ENCODE measurements at places on chromosomes 4 and X.

DNA sequence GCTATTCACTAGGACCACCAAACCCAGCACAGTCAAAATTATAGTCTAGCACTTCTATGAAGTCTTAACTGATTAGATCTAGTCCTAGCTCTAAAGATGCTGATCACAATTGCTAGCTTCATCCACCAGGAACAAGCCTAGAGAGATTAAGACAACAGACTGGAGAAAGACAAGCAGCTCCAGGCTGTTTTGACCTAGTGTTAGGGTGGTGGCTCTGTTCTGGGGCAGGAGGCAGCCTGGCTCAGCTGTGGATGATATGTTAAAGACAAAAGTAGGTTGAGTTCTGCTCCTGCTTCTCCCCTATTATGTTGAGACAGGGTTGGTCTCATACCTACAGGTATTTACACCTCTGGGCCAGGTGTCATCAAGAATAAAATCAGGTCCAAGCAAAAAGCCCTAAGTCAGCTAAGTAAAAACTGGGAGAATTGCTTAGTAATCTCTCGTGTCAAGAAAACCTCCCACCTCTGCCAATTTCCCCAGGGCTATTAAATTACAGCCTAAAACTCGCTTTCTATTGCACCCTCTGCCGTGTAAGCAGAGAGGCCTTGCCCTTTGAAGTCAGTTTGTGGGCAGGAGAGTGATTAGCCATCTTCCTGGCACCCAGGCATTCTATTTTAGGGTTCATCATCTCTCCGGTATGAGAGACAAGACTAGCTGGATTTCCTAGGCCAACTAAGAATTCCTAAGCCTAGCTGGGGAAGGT is 39.9 kb downstream of the RAB40AL start:
- DNase-seq, result no peak

- DNase-seq, result no peak
Measured at GRCh38 chr4:77282305-77282704, 125.3 kb downstream of the CCNG2 start.

DNA sequence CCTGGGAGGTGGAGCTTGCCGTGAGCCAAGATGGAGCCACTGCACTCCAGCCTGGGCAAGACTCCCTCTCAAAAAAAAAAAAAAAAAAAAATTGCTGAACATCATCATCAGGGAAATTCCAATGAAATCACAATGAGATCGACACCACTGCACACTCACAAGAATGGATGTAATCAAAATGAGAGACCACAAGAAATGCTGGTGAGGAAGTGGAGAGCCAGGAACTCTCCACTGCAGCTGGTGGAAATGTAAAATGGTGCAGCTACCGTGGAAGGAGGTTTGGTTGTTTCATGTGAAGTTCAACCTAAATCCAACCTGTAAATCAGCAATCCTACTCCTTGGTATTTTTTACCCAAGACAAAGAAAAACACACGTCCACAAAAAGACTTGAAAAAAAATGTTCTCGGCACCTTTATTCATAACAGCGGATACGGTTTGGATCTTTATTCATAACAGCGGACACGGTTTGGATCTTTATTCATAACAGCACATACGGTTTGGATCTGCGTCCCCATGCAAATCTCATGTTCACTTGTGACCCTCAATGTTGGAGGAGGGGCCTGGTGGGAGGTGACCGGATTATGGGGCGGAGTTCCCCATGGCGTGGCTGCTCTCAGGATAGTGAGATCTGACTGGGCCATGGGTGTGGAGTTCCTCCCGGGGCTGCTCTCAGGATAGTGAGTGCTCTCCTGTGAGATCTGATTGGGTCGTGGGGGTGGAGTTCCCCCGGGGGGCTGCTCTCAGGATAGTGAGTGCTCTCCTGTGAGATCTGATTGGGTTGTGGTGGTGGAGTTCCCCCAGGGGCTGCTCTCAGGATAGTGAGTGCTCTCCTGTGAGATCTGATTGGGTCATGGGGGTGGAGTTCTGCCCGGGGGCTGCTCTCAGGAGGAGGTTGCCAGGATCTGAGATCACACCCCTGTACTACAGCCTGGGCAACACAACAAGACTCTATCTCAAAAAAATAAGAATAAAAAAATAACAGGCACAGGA is 7.7 kb downstream of the GAK start:
- no peak for DNase-seq

GRCh38 chrX:9670136-9670814 is 95.4 kb downstream of the GPR143 start:
- DNase-seq, result no peak

DNA sequence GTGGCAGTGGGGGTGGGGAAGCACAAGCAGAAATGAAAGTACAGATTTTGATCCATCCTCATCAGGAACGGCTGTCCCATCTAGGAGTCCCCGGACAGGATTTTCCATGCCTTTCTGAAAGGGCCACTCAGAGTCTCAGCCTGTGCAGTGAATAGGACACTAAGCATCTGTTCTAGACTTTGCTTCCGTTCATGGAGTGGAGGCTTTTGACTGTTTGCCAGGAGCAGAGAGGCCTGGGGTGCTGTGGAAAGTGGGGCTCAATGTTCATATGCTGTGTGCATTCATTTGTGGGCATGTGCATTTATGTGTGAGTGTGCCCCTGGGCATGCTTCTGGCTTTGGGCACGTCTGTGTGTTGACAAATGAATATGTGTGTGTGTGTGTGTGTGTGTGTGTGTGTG is 25.6 kb upstream of the MAMLD1 start:
- no peak for DNase-seq

DNA sequence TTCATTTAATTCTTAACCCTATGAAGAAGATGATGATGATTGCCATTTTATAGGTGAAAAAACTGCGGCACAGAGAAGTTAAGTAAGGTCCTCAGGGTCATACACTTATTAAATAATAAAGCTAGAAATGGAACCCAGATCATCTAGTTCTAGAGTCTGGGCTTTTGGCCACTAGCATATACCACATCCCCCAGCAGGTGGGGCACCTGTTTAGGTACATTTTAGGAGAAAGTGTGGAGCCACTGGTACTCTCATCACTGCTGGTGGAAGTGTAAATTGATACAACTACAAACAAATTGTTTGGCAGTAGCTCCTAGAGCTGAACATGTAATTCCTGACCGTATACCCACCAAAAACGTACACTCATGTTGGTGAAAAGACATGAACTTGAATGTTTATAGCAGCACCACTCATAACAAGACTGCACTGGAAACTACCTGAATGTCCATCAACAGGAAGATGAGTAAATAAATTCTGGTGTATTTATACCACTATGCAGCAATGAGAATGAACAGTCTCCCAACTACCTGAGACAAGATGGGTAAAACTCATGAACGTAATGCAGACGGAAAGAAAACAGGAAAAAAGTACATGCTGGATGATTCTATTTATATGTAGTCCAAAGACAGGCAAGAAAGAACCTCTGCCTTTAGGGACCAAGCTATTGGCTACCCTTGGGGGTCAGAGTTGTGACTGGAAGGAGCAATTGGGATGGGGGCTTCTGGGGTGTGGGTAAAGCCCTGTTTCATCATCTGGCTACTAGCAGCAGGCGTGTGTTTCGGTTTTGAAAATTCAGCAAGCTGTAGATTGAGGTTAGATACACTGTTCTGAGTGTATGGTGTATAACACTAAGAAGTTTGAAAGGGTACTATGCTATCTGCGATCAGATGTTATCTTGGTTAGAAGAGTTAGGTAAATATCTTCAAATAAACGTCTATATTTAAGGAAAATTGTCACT is 72.3 kb upstream of the ADGRG2 start:
- DNase-seq, result no peak

DNA sequence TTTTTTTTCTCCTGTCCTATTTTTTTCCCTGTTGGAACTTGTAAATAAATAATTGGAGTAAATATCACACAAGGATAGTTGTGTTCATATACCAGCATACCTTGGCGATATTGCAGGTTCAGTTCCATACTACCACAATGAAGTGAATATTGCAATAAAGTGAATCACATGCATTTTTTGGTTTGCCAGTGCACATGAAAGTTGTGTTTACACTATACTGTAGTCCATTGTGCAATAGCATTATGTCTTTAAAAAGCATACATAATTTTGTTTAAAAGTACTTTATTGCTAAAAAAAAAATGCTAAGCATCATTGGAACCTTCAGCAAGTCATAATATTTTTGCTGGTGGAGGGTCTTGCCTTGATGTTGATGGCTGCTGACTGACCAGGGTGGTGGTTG is 88.6 kb downstream of the GSTCD start:
- DNase-seq, result no peak
